ENCODE measurements at places on chromosomes 1 and 21.

GRCh38 chr1:7199077-7199779, 414.0 kb downstream of the CAMTA1 start:
- no peak for DNase-seq

DNA sequence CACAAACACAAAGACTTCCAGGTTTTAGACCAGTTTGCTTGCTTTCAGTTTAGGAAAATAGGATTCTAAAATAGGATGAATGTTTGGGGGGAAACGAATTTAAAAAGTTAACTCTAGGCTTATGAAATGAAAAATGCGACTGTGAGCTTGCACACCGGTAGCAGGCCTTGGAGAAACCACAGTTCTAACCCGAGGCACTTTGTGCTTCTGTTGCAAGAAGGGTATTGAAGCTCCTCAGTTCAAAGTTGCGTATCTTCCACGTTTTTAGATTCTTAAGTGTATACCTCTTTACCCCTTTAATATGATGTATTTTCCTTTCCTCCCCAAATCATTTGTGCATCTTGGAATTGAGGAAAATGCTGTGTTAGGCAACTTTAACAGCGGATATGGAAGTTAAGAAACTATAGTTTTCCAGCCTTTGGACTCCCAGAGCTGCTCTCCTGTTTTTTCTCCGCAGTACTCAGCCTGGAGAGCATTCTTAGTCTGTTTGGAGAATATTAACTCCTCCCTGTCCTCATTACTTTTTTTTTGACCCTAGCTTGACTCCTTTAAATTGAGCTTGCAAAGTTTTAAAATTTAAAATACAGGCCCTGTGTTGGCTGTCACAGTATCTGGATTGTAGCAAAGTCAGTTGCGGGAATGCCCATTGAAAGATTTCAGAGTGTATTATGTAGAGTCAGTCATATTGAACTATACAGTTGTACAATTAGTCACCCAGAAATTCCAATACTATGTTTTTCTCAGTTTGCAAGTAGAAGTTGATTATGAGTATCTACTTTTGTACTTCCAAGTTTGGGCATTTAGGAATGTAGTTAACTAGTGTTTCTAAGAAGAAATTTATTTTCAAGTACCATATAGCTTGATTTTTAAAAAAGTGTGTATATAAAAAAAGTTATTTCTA, 2.6 kb downstream of the MRPS6 start:
- DNase-seq, result peak; percentile 67

DNA sequence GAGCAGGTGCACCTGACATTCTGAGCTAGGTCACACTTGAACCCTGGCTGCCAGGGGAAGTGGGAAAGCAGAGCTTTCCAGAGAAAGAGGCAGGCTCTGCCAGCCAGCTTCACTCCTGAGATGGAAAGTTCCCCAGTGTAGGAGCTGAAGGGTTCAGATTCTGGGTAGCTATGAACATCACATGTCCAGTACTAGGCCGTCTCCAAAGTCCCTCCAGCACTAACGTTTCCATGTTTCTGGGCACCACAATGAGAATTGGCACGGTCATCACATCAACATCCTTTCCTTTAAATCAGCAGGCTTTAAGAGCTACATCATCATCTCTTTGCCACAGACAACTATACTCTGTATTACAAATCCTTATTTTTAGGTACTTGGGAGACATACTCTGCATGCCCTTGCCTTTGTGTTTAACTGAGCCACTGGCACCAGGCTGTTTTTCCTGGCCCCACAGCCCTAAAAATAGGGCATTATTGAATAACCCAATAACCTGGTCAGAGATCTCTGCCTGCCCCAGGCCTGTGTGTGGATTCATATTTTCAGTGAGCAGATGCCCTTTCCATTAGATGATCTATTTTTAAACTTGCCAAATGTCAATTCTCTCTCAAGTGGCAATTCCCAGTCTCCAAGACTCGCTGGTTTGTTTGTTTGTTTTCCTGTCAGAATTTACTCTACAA, 35.4 kb upstream of the USP24 start:
- no peak for DNase-seq

DNA sequence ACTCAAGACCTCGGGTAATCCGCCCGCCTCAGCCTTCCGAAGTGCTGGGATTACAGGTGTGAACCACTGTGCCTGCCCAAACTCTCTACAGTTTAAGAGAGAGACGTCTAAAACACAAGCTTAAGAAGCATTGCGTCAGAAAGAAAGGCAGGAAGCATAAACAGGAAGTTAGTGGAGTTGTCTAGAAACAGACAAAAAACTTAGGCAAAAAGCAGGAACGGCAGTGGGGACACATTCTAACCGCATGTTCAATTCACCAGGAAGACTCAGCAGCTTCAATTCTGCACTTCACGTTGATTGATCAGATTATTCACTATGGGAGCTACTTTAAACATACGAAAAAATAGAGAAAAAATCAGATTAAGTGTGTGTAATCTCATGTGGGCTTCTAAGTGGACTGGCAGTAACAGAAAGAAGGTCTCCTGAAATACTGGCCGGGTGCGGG, 7.4 kb downstream of the CFAP74 start:
- no peak for DNase-seq

GRCh38 chr1:30277911-30278310, 445.5 kb downstream of the MATN1 start:
- no peak for DNase-seq

GRCh38 chr1:119797162-119797561, 14.1 kb downstream of the REG4 start:
- no peak for DNase-seq

DNA sequence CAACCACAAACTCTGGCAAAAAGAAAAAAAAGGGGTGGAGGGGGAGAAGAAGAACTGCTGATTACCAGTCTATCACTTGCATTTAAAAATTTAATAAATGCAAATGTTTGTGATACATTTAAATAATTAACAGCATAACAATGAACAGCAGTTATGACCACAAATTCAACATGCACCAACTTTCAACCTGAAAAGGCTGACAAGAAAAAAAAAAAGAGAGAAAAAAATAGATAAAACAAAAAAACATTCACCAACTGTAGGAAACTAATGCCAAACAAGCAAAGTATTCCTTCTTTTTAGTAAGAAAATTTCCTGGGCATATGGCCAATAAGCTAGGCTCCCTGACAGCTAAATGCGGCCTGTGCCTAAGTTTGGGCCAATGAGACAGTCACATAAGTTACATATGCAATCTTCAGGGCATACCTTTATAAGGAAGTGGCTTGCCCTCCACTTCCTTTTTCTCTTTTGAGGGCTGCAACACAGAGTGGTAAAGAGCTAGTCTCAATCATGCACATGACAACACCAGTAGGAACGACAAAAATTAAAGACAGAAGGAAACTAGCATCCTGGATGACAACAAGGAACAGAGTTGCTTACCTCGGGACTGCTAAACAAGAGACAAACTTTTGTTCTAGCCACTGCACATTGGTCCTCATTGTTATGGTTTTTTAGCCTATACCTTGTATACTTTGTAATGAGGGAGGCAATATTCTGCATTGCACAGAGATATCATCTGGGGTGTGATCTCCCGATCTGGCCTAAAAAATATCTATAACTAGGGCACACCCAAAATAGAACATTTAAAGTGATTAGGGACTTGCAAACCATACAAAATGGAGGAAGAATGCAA, 24.2 kb upstream of the PHTF1 start:
- peak; percentile 42 for DNase-seq

GRCh38 chr21:32687643-32688345, 40.0 kb downstream of the SYNJ1 start:
- no peak for DNase-seq

DNA sequence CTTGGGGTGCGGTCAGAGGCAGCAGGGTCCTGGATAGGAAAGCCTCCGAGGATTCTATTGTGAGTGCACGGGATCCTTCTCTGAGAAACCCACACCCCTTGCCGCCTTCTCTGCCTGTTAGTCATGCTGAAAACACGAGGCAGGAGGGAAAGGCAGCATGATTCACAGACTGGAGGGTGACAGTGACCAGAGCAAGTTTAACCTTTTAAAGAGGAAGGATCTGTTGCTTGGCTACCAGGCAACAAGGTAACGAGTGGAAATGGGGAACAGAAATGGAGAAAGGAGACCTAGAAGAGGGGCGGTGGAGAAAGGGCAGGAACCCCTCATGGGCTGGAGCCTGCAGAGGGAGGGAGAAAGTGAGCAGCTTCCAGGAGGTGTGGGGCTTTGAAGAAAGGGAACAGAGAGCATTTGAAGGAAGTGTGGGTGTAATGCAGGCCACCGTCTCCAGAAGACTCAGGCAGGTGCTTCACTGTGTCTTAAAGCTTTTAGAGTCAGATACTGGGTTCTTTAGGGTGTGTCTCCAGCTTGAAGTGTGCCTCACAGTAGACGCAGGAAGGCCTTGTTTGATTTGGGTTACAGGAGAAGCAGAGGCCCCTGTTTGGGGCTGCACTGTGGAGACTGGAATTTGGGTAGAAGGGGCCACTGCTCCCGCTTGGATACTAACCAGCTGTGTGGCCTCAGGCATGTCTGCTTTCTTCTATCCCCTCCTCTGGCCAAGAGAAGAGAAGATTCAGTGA, 19.1 kb downstream of the OPTC start:
- DNase-seq, result peak; percentile 37

DNA sequence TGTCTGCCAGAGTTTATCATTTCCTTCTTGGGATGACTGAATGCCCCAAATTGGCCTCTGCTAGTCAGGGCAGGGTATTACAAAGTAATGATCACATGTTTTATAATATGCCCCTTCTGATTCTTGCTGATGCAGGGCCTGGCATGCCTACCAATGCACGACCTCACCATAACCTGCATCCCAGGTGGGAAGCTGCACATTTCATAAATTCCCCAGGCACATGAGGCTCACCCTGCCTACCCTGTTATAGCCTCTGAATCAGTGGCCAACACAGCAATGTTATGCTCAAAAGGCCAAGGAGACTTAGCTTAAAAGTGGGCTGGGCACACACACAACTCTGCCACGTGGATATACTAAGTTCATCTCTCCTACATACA, 28.0 kb upstream of the XPR1 start:
- no peak for DNase-seq

DNA sequence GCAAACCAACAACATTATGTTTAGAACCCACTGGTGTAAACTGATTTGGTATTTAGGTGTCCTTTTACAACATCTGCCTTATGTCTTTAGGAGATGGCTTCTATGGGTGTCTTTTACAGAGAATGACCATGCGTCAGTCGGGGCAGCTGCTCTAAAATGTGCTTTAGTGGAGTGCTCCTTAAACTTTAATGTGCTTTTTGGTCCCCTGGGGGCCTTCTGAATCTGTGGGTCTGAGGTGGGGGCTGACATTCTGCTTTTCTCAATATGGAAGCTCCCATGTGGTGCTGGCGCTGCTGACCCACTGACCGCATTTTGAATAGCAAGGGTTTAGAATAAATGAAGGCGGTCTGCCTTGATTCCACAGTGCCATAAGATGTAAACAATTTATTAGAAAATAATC, 173.2 kb upstream of the B3GALT2 start:
- DNase-seq, result no peak

GRCh38 chr1:173269490-173270230, 62.5 kb upstream of the TNFSF4 start:
- no peak for DNase-seq

GRCh38 chr1:215748431-215748830, 181.3 kb downstream of the KCTD3 start:
- DNase-seq, result no peak

DNA sequence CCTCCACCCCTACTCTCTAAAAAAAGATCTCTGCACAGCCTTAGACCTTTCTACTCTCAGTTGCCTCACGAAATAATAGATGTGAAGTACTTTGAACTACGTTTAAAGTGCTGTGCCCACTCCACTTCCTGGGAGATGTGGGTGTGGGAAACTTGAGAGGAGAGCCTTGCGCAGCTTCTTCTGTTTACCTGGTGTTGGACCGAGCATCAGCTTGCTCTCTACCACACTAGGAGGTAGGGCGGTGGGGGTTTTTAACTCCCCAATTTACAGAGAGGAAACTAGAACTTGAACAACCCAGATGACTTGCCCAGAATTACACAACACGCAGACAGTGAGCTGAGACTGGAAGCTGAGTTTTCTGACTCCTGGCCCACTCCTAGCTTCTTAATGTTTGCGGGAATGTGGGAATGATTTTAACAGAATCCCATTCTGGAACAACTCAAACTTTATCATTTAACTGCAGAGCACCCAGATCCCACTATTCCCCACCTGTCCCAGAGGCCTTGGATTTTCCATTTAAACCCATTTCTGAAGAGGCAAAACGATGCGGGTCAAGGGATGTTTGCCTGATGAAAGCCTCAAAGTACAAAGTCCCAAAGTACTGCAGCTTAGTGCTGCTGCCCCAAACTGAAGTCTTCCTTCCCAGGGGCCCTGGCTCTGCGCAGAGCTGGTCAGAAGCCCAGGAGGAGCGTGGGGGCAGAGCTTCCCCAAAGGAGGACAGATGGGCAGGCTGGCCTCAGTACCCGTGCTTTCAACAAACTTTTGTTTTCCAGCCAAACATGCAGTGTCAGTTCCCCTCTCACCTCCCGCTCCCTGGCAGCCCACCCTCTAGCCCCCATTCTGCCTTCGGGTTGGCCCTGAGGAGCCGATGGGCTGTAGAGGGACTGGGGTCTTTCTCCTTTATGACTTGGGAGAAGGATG, 19.0 kb downstream of the BTG2 start:
- peak; percentile 83 for DNase-seq

DNA sequence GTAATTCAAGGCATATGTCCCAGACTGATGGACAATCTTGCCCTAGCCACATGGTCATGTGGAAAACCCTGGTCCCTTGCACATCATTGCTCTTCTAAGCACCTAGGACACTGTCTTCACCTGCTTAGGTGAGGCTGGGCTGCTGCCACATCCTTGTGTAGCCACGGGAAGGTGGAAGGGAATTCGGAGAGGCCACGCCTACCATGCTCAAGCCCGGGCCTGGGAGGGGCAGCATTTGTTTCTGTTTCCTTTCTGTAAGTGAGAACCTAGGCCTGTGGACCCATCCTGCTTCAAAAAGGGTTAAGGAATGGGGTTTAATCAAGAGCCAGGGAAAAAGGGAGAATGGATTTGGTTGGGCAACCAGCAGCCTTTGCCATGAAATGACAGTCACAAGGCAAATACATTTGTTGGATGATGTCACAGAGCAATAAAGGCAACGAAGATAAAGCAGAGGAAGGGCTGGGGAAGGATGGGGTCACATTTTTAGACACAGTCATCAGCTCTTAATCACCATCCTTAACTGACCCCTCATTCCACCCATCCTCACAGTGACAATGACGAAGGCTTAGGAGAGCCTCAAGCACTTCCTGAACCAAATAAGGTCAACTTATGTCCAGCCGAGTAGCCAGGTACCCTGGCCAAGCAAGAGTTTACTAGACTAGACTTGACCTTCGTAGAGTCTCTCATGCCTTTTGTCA, 10.1 kb upstream of the LRRC38 start:
- no peak for DNase-seq

DNA sequence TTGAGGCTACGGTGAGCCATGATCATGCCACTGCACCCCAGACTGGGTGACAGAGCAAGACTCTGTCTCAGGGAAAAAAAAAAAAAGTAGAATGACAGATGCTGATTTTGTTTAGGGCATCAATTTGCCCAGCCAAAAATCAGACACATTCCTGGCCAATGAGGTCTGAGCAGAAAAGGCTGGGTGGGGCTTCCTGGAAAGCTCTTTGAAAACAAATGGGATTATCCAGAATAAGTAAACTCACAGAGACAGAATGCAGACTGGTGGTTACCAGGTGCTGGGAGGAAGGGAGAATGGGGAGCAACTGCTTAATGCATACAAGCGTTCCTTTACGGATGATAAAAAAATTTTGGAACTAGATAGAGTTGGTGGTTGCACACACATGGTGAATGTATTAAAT, 10.1 kb upstream of the CITED4 start:
- no peak for DNase-seq

All from CD4-positive, CD25-positive, alpha-beta regulatory T cell (primary cell).